ENCODE measurements at places on chromosomes 12 and 14.

GRCh38 chr12:121209624-121210572 is at the start of gene P2RX4:
Gene P2RX4 (plus strand): TSS chr12:121210129. CDS start chr12:121210165, 36 bp downstream.
- peak; percentile 85 for DNase-seq

GRCh38 chr12:71159264-71159663 is 1.5 kb upstream of the TSPAN8 start:
- DNase-seq: no peak

DNA sequence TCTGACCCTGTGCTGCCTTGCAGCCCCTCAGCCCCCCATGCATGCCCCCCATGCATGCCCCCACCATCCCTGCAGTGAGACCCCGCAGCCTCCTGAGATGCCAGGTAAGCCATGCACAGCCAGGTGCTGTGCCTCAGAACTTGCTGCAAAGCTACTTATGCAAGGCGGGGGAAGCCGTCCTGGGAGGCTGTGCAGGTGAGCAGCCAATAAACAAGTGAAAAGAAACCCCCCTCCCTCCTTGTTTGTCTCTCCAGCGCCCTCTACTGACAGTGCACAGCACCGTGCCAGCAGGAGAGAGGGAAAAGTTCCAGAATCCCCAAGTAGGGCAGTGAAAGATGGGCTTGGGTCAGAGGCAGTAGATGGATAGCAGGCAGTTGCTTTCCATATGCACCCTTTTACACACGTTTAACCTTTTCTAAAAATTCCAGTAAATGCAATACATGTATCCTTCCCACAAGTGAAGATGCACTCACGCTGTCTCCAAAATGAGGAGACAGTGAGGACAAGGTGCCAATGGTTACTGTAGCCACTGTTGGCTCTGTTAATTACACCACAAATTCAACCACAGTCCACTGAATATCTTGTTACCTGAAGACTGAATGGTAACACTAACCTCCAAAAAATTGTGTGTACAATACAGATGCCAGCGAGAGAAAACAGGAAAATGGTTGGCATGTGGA is 18.0 kb downstream of the TNFAIP2 start:
- DNase-seq: peak; percentile 58

DNA sequence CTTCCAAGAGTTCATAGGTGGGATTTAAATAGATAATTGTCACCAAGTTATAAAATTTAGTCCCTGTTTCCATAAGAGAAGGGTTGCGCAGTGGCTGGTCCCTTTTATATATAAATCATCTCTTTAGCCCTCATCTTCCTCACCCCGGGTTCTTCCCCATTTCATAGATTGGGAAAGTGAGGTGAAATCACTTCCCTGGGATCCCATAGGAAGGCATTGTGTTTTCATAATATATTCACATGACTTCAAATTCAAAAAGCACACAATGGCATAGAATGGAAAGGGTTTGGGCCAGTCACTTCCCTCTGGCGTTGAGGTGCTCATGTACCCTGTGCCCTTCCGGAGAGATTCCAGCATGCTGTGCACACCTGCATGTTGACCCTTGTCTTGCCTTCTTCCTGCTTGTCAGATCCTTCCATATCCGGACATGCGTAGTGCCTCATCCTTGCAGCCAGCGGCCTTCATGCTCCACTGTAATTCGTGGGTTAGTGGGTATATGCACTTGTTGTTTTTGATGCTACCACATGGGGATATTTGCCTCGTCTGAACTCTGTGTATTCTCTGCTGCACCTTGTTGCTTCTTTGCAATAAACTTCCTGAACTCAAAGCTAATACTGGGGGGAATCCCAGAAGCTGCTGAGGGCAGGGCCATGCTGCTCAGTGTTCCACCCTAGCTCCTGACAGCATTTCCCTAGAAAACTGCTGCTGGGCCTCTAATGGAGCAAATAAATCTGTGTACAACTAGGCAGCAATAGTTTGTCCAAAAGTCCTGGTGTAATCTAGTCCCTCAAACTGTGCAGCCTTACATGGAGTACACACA is 59.6 kb downstream of the ANAPC7 start:
- no peak for DNase-seq

GRCh38 chr14:89625244-89625713 is 208.2 kb upstream of the FOXN3 start:
- DNase-seq: no peak

GRCh38 chr12:111033281-111034082 is 113.1 kb upstream of the MYL2 start:
- no peak for DNase-seq

DNA sequence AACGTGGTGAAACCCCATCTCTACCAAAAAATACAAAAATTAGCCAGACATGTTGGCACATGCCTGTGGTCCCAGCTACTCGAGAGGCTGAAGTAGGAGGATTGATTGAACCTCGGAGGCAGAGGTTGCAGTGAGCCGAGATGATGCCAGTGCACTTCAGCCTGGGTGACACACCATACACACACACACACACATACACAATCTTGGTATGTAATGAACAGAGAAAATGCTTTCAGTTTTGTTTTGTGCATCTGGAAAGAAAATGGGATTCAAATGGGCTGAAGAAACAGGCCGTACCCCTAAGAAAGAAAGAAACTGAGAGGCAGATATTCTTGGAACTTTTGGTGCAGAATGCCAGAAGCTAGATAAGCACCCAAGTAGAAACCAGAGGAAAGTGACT is 107.2 kb downstream of the PDE3A start:
- no peak for DNase-seq

- DNase-seq: peak; percentile 83
Measured at GRCh38 chr12:12327802-12328201, 22.2 kb downstream of the MANSC1 start.
